Activated CD4-positive, alpha-beta memory T cell treated with anti-CD3 and anti-CD28 coated beads for 36 hours (primary cell): ENCODE measurements at places on chromosomes 2 and 18. TPM values are rescaled to one million over a fixed set of nuclear protein-coding genes. Genes with fewer than 3 reads are reported as not detected.

GRCh38 chr2:174666312-174666711 lies 68.7 kb upstream of the WIPF1 start:
- no peaks in the 10 kb centered on the region for H3K36me3 ChIP-seq
- no peak overlapping the region for H3K27ac ChIP-seq
- no peak overlapping the region for H3K4me3 ChIP-seq

The CNOT9 gene
- total RNA-seq, result 84.7 TPM

GRCh38 chr2:234730066-234730640 lies 221.7 kb upstream of the SH3BP4 start:
- H3K4me1 ChIP-seq, result no peaks in the 10 kb centered on the region
- no peak overlapping the region for H3K4me3 ChIP-seq
- H3K27me3 ChIP-seq, result peaks cover 12% of the 10 kb centered on the region
- H3K36me3 ChIP-seq, result no peaks in the 10 kb centered on the region
- H3K27ac ChIP-seq, result no peak overlapping the region

The KCNIP3 gene
- total RNA-seq, result not detected

GRCh38 chr2:126662621-126663020 lies 6.7 kb downstream of the GYPC start:
- H3K4me3 ChIP-seq, result peak overlapping the region; percentile 59
- H3K36me3 ChIP-seq, result peaks cover 33% of the 10 kb centered on the region

The TCF4 gene
- not detected for total RNA-seq

The ALPP gene
- total RNA-seq, result not detected

The RGPD8 gene
- 14.7 TPM for total RNA-seq

The COQ10B gene
- total RNA-seq, result 21.5 TPM

GRCh38 chr2:36807223-36807886 lies 110.8 kb downstream of the VIT start:
- peaks cover 5% of the 10 kb centered on the region for H3K27me3 ChIP-seq
- no peaks in the 10 kb centered on the region for H3K36me3 ChIP-seq
- no peaks in the 10 kb centered on the region for H3K4me1 ChIP-seq
- no peak overlapping the region for H3K27ac ChIP-seq

The REG3A gene
- total RNA-seq, result not detected

The SCN3A gene
- not detected for total RNA-seq

DNA sequence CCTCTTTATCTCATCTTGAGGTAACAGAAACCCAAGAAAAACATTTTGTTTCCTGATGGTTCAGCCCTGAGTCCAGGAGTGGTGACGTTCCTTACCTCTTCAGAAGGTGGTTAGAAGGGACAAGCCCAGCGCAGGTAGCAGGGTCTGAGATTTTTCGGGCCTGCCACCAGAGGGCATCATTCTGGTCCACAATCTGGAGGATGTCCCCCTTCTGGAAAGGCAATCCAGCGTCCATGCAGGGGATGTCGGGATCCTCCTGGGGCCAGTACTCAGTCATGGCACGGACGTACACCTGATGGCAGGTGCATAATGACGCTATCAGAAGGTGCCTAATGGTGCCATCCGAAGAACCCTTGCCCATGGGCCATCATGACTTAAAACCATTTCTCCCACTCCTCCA lies 17.7 kb downstream of the MPP4 start:
- H3K4me1 ChIP-seq, result no peaks in the 10 kb centered on the region
- no peak overlapping the region for H3K27ac ChIP-seq
- H3K4me3 ChIP-seq, result no peak overlapping the region
- peaks cover 7% of the 10 kb centered on the region for H3K27me3 ChIP-seq
- no peaks in the 10 kb centered on the region for H3K36me3 ChIP-seq

The PXDN gene
- total RNA-seq, result not detected

DNA sequence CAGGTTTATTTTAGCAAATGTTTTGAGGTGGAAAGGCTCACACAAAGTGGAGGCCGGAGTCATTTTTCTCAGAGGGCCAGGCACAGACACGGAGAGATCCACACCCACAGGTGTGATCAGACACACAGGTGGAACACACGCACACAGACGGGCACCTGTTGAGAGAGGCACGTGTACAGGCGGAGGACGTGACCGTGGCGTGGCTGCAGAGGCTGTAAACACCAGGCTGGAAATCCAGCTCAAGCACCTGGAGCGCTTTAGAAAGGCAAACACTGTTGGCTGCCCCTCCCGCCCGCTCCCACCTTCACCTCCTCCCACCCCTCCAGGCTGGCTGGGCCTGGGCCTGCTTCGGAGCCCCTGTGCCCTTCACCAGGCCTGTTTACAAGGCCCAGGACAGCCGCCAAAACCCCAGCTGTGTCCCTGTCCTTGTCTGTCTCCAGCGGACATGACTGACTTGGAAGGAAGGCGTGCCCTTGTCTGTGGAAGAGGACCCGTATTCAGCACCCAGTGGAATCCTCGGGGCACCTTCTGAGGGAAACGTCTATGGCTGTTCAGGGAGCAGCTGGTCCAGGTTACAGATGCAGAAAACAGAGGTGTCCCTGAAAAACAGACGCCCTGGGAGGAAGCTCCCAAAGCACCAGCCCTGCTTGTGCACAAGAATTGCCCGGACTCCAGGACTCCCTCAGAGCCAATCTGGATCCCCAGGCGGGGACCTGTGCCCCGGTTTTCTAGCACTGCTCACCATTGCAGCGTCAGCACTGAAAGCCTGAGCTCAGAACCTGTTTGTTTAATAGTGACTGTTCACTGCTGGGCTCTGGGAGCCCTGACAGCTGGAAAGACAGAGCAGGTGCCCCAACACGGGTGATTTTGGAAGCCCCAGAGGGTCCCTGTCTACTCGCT lies 134.3 kb upstream of the HAAO start:
- H3K4me1 ChIP-seq, result no peaks in the 10 kb centered on the region
- H3K36me3 ChIP-seq, result no peaks in the 10 kb centered on the region
- DNase-seq, result no peak
- no peaks in the 10 kb centered on the region for H3K27me3 ChIP-seq
- no peak overlapping the region for H3K4me3 ChIP-seq

DNA sequence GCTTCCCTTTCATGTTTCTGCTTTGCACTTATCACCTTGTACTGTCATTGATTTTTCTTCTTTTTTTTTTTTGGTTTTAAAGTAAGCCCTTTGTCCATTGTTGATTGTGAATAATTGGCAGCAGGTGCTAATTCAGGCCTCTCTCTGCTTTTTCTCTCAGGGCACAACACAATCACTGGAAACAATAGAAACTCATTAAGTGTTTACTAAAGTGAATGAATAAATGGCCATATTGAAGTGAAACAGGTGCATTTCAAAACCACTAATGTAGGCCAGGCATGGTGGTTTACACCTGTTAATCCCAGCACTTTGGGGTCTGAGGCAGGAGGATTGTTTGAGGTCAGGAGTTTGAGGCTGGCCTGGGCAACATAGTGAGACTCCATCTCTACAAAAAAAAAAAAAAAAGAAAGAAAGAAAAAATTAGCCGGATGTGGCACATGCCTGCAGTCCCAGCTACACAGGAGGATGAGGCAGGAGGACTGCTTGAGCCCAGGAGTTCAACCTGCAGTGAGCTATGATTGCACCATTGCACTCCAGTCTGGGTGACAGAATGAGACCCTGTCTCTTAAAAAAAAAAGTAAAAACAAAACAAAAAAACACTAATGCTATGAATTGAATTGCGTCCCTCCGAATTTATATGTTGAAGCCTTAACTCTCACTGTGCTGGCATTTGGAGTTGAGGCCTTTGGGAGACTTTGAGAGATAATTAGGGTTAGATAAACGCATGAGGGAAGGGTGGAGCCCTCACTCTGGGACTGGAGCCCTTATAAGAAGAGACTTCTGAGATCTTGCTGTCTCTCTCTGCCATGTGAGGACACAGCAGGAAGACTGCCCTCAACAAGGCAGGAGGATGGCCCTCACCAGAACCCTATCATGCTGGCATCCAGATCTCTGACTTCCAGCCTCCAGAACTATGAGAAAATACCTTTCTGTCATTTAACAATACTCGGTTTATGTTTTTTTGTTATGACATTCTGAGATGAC lies 19.9 kb downstream of the SLC38A11 start:
- H3K27ac ChIP-seq, result no peak overlapping the region
- H3K36me3 ChIP-seq, result no peaks in the 10 kb centered on the region
- no peak overlapping the region for H3K4me3 ChIP-seq
- DNase-seq, result no peak

DNA sequence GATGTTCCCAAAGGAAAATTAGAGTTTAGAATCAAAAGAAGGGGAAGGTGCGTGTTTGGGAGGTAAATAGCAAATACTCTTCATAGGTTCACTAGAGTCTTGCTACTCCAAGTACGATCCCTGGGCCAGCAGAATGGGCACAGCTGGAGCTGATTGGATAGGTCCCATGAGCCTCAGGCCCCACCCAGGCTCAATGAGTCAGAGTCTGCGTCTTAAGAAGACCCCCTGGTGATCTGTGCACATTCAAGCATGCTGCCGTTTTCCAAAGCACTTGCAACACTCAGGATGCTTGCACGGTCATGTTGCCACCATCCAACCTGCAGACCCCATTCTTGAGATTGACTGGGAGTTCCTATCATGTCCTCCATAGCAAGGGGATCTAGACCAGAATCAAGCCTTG lies 40.5 kb downstream of the ABCG8 start:
- H3K36me3 ChIP-seq, result no peaks in the 10 kb centered on the region
- no peak overlapping the region for H3K27ac ChIP-seq
- DNase-seq, result no peak
- H3K27me3 ChIP-seq, result peaks cover 6% of the 10 kb centered on the region
- no peak overlapping the region for H3K4me3 ChIP-seq
- peaks cover 3% of the 10 kb centered on the region for H3K4me1 ChIP-seq

GRCh38 chr2:191983591-191983990 lies 136.7 kb upstream of the CAVIN2 start:
- H3K4me1 ChIP-seq, result no peaks in the 10 kb centered on the region
- H3K27me3 ChIP-seq, result peaks cover 3% of the 10 kb centered on the region
- DNase-seq, result no peak
- H3K36me3 ChIP-seq, result no peaks in the 10 kb centered on the region

DNA sequence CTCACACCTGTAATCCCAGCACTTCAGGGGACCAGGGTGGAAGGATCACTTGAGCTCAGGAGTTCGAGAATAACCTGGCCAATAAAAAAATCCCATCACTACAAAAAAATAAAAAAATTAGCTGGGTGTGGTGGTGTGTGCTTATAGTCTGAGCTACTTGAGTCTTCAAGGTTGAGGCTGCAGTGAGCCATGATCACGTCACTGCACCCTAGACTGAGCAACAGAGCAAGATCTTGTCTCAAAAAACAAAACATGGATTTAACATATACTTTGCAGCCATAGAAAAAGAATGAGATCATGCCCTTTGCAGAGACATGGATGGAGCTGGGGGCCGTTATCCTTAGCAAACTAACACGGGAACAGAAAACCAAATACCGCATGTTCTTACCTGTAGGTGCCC lies 22.2 kb downstream of the SH2D6 start:
- peaks cover 27% of the 10 kb centered on the region for H3K4me1 ChIP-seq
- no peak overlapping the region for H3K27ac ChIP-seq
- no peaks in the 10 kb centered on the region for H3K36me3 ChIP-seq
- H3K4me3 ChIP-seq, result no peak overlapping the region

- no peak overlapping the region for H3K4me3 ChIP-seq
- H3K27me3 ChIP-seq, result no peaks in the 10 kb centered on the region
- no peak for DNase-seq
- no peak overlapping the region for H3K27ac ChIP-seq
- no peaks in the 10 kb centered on the region for H3K4me1 ChIP-seq
- H3K36me3 ChIP-seq, result peaks cover 3% of the 10 kb centered on the region
Measured at GRCh38 chr2:75097831-75098230, 101.5 kb downstream of the TACR1 start.

DNA sequence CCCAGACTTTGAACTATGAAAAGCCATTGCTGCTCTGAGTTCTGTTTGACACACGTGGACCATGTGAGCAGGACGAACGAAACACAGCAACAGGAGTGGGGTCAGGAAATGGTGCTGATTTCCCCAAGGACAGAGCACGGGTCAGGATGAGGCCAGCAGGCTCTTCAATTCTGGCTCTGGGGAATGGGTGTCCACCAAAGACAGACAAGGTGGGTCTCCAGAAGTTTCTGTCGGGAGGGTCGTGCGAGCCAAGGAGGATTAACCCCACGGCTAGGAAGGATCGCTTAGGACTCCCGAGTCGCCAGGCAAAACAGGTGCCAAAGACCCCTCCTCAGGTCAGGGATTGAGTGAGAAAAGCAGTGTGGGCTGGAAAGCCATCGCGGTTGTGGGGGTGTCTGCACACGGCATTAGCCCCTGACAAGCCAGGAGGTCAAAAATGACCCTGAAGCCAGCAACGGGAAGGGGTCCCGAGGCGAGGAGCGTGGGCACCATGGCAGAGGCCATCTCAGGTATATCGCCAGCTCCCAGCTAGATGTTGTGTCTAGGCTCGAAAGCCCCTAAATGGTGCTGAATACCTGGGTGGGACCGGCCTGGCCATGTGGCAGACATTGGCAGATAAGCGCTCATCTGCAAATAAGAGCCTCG lies 213.9 kb upstream of the SALL3 start:
- no peaks in the 10 kb centered on the region for H3K36me3 ChIP-seq
- H3K27me3 ChIP-seq, result peaks cover 3% of the 10 kb centered on the region
- H3K4me1 ChIP-seq, result no peaks in the 10 kb centered on the region

- no peaks in the 10 kb centered on the region for H3K27me3 ChIP-seq
- no peak for DNase-seq
- H3K27ac ChIP-seq, result no peak overlapping the region
- H3K4me3 ChIP-seq, result no peak overlapping the region
- peaks cover 13% of the 10 kb centered on the region for H3K36me3 ChIP-seq
Measured at GRCh38 chr2:113712941-113713340, 43.5 kb downstream of the SLC35F5 start.

DNA sequence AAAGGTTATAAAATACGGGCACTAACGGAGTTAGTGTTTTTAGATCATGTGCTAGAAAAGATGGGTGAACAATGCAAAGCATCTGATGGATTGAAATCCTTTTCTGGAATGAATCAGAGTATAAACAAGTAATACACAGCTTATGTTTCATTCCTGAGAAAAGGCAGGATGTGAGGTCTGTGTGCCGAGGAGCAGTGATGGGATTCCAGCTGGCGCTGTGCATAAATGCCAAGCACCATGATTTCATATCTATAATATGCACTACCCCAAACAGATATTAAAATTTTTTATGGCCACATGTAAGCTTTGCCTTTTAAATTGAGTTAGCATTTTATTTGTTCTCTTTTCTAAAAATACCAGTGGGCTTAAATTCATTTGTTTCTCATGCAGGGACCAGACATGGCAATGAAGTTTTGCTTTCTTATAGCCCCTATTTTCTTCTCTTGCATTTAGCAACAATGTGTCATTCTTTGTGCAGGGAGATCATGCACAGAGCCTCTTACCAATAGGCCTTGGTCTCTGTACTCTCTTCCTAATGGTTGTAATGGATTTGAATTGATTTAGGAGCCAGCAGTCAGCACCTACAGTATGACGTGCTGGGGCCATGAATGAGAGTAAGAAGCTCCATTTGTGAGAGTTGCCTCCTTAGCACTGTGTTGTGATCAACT lies 323.9 kb downstream of the SLC8A1 start:
- H3K36me3 ChIP-seq, result no peaks in the 10 kb centered on the region
- no peak for DNase-seq
- no peaks in the 10 kb centered on the region for H3K27me3 ChIP-seq
- no peak overlapping the region for H3K4me3 ChIP-seq
- H3K27ac ChIP-seq, result no peak overlapping the region

The SLC19A3 gene
- not detected for total RNA-seq

The KIF1A gene
- total RNA-seq, result 3.8 TPM

The CABYR gene
- total RNA-seq, result 1.4 TPM

GRCh38 chr18:37284260-37284659 lies 281.3 kb downstream of the CELF4 start:
- no peak for DNase-seq
- no peaks in the 10 kb centered on the region for H3K4me1 ChIP-seq
- no peak overlapping the region for H3K4me3 ChIP-seq
- no peaks in the 10 kb centered on the region for H3K36me3 ChIP-seq

The MYO7B gene
- total RNA-seq, result 0.58 TPM

GRCh38 chr2:38274286-38275276 lies 102.5 kb downstream of the ATL2 start:
- H3K4me3 ChIP-seq, result no peak overlapping the region
- H3K27me3 ChIP-seq, result peaks cover 1% of the 10 kb centered on the region
- H3K36me3 ChIP-seq, result no peaks in the 10 kb centered on the region
- peaks cover 4% of the 10 kb centered on the region for H3K4me1 ChIP-seq
